ENCODE measurements at places on chromosomes 1 and 21.

DNA sequence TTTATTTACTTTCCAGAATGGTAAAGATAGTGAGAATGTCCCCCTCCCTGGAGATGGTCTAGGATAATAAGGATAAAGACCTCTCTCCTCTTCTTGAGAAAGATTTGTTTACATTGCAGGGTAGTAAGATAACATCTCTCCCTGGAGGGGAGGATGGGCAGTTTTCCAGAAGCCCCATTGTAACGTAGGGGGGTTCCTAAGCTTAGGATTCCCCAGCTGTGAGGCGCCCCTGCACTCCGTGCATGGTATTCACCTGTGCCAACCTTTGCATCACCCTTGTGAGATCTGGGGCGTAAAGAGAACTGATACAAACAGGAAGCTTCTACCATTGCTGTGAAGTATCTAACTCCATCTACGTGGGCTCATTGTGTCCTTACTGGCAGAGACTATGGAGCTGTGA, 148.7 kb upstream of the DNAH14 start:
- DNase-seq = no peak

- DNase-seq = no peak
Observed at GRCh38 chr1:208917723-208918122, 665.8 kb upstream of the CAMK1G start.

- DNase-seq = no peak
Observed at GRCh38 chr1:59685666-59686065, 129.1 kb upstream of the HOOK1 start.

- DNase-seq = no peak
Observed at GRCh38 chr1:1541956-1542765, 1.7 kb upstream of the TMEM240 start.

GRCh38 chr1:62900566-62900965, 116.6 kb downstream of the ATG4C start:
- DNase-seq = no peak

GRCh38 chr21:33650929-33651509, 8.7 kb downstream of the ITSN1 start:
- no peak for DNase-seq

GRCh38 chr21:30463713-30464112, 16.5 kb downstream of the KRTAP19-1 start:
- DNase-seq = no peak

DNA sequence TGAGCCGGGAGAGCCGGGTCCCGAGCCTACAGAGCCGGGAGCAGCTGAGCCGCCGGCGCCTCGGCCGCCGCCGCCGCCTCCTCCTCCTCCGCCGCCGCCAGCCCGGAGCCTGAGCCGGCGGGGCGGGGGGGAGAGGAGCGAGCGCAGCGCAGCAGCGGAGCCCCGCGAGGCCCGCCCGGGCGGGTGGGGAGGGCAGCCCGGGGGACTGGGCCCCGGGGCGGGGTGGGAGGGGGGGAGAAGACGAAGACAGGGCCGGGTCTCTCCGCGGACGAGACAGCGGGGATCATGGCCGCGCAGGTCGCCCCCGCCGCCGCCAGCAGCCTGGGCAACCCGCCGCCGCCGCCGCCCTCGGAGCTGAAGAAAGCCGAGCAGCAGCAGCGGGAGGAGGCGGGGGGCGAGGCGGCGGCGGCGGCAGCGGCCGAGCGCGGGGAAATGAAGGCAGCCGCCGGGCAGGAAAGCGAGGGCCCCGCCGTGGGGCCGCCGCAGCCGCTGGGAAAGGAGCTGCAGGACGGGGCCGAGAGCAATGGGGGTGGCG, 371 bp downstream of the ARID1A start:
- no peak for DNase-seq

- no peak for DNase-seq
Observed at GRCh38 chr1:29800522-29800956, 564.2 kb downstream of the PTPRU start.

DNA sequence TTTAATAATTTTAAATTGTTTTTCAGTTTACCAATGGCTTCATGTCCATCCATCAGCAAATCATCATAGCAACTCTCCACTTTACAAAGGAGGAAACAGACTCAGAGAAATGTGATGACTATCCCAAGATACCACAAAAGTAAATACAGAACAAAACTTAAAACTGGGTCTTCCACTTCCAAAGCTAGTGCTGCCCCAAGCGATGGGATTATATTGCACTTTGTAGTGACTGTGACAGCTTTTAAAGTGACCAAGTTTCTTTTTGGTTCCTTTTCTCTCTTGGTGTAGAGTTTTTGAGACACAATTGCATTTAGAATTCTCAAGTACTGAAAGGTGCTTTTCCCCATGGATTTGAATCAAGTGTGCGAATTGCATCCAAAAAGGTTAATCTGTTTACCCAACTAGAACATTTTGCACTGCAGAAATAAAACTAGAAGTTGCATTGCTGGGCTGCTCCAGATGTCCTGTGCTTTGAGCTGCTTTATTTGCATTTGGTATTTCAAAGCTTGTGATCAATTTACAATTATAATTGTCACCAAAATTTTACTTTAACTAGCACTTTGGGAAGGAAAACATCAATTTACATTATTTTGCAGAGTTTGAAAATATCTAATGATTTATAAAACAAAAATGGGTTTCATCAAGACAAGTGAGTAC, 320.2 kb downstream of the PDE4B start:
- DNase-seq = no peak
